ENCODE measurements at places on chromosomes 16 and 17.
A peak's percentile ranks its signal among the peaks of the same experiment; 100 is the strongest.

DNA sequence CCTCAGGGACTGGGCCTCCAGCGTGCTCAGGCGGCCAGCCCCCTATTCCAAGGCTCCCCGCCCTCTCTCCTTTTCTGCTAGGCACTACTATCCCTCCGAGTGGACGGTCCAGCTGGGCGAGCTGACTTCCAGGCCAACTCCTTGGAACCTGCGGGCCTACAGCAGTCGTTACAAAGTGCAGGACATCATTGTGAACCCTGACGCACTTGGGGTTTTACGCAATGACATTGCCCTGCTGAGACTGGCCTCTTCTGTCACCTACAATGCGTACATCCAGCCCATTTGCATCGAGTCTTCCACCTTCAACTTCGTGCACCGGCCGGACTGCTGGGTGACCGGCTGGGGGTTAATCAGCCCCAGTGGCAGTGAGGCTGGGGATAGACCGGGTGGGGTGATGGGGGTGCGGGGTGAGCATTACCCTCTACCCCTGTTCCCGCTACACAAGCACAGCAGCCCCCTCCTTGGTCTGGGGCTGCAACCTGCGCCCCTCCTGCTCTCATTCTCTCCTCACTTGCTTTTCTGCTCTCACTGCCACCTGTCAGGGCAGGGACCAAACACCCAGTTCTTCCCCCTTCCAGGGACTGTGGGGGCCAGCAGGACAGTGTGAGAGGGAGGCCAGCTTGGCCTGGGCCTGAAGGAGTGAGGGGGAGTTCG lies 1.1 kb downstream of the PRSS41 start:
- no peak for DNase-seq

- no peak for DNase-seq
These were observed 1.1 kb downstream of the ACSF2 start for GRCh38 chr17:50426814-50427787.

- DNase-seq = peak; percentile 35
These were observed 22.0 kb upstream of the GOT2 start for GRCh38 chr16:58755989-58756649.

- DNase-seq = no peak
These were observed 4.3 kb upstream of the RHBDL3 start for GRCh38 chr17:32261417-32261736.

DNA sequence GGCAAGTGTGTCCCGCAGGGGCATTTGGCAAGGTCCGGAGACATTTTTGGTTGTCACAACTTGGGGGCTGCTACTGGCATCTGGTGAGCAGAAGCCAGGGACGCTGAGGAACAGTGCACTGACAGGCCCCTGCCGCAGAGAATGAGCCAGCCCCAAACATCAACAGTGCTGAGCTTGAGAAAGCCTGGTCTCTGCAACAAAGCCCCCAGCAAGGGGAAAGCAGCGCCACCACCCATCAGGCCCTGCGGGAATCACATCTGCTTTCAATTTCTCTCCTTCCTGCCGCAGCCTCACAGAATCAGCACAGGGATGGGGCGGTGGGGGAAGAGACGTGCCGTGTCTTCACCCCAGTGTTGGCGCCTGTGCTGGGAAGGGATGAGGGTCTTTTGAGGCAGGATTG lies 14.8 kb upstream of the PRPSAP1 start:
- no peak for DNase-seq

DNA sequence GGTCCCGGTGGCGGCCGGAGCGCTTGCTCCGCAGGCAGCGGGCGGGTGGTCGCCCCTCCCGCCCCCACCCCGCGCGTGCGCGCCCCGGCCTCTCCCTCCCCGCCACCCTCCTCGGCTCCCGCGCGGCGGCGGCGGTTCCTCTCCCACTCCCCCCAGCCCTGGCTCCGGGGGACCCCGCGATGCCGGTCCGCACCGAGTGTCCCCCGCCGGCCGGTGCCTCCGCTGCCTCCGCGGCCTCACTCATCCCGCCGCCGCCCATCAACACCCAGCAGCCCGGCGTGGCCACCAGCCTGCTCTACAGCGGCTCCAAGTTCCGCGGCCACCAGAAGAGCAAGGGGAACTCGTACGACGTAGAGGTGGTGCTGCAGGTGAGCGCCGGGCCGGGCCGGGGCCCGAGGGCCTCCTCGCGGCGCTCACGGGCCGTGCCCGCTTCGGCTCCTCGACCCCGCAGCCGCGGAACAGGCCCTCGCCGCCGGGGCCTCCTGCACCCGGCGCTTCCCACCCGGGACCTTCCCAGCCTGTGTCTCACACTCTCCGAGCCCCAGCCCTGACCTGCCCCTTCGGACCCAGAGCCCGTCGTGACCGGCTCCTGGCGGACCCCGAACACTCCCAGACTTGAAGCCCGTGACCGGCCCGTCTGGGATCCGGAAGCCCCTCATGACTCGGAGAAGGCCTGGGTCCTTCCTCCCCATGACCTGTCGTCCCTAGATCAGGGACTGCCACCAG lies 490 bp downstream of the GID4 start:
- no peak for DNase-seq

- DNase-seq = no peak
These were observed 4.5 kb downstream of the ZNF469 start for GRCh38 chr16:88387180-88387765.

DNA sequence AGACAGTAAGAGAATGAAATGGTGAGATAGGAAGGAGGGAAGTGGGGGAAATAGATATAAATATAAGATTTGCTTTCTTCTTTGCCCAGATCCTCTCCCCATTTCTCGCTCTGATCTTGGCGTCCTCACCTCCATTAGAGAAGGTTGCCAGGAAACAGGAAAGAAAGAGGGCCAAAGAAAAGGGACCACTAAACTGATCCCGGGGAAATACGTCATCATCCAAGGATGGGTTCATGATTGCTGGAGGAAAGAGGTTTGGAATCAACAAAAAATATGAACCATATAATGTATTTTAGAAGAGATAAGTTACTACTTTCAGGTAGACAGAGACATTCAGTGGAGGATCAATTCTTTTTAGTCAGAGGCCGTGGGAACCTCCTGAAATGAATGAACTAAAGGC lies 536.0 kb downstream of the HAPSTR1 start:
- DNase-seq = no peak

DNA sequence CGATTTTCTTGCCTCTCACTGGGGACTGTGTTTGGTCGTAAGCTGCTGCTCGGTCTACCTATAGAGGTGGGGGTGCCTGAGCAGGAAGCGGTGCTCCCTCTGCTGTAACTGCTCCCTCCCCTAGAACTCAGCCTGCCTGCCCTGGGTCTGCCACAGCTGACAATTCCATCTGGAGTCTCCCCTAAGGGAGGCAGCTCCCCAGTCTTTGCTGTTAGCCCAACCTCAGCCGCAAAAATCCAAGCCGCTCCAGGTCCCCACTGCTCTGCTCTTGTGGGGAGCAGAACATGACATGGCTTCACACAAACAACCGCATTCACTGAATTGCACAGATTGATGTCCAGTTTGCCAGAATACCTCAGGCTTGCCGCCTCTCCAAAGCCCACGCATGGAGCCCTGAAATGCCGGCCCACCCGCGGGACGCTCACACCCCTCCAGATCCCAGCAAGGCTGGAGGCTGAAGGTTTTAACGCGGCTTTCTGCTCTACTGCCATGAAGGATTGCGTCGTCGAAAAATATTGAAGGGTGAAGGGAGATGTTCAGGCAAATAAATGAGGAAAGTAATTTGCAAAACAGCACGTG lies 221.5 kb upstream of the FOXF1 start:
- no peak for DNase-seq

DNA sequence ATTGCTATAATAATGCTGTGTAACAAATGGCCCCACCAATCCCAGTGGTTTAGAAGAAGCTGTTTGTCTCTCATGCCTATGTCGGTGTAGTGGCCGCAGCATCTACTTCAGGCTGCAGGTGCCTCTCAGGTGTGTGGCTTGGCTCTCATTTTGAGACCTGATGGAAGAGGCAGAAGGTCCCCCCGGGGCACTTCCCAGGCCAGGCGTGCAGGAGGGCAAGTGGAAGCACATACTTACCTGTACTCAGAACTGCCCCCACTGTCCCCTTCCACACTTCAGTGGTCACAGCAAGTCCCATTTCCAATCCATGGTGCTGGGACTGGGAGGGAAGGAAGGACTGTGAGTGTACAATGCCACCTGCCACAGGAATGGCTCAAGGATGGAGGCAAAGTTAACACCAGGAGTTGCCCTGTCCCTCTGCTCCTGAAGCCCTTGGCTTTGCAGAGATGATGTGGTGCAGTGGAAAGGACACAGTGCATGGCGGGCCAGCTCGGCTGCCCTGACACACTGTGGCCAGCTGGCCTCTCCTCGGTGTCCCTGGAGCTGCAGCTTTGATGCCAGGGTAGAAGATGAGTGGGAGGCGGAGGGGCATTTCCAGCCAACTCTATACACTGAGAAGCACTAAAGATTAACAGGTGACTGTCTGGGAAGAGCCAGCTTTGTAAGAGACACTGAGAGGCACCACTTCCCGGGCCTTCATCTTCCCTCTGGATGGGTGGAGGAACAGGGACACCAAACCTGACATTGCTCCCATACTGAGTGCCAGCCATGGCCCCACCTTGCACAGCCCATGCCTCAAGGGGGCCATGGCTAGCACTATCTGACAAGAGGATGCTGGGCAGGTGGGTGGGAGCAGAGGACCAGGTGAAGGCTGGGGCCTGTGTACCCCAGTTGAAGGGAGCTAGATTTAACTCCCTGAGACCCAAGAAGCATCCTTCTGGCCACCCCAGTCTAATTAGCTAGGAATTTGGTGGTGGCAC lies 105.9 kb downstream of the METRNL start:
- no peak for DNase-seq

GRCh38 chr17:42463976-42464400 lies 5.3 kb downstream of the ATP6V0A1 start:
- no peak for DNase-seq

DNA sequence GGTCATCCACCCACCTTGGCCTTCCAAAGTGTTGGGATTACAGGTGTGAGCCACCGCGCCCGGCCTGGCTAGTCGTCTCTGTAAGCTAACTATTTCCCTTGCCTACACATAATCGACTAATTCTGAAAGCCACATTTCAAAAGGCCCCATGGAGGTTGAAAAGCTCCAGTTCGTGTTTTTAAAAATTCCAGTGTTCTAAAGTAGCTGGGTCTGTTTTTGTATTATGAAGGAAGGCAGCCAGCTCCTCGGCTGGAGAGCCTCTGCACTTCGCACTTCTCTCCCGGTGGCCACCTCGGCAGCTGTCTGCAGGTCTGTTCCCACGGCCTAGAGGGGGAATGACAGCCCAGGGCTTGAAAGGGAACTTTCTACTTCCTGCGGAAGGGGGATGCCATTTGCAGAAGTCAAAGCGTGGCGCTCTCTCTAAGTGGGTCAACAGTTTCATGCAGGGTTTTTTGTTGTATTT lies 16.9 kb downstream of the HASPIN start:
- no peak for DNase-seq

DNA sequence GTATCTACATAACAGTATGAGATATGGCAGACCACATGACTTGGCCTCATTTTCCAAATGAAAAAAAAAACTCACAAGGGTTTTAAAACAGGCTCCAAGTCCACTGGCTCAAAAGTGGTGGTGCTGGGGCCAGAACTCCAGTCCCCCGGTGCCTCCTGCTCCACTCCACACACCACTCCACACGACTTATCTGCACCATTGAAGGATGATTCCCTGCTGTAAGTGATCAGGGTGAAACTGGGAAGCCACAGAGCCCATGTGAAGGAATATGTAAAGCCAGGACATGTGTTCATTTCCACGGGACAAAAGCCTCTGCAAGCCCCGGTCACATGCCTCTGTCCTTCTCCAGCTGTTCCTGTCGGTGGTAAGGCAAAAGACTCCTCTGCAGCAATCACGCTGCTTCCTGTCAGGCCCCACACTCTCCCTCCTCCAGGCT lies 97.2 kb downstream of the ZNF18 start:
- no peak for DNase-seq

- DNase-seq = peak; percentile 60
These were observed at the start of gene FBXO47 for GRCh38 chr17:38967290-38967738. Gene FBXO47 (minus strand): TSS chr17:38967403. CDS start chr17:38963025, 4,378 bp downstream.

- no peak for DNase-seq
These were observed 25.2 kb upstream of the TNS4 start for GRCh38 chr17:40526668-40527067.

GRCh38 chr17:28944862-28945741 lies 6.2 kb downstream of the PHF12 start:
- no peak for DNase-seq

GRCh38 chr17:61335845-61336655 lies 63.6 kb upstream of the TBX2 start:
- no peak for DNase-seq

GRCh38 chr16:53937161-53937880 lies 233.4 kb downstream of the FTO start:
- DNase-seq = no peak

DNA sequence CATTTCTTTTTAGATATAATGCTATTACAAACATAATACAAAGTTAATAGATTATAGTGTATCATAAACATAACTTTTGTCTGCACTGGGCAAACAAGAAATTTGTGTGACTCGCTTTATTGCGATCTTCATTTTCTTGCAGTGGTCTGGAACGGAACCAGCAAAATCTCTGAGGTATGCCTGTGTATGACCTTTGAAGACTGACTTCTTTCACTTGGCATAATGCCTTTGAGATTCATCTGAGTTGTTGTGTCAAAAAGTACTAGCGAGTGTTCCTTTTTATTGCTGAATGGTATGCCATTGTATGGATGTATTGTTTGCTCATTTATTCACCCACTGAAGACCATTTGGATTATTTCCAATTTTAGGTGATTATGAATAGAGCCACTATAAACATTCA lies 69.2 kb downstream of the TANC2 start:
- DNase-seq = no peak

DNA sequence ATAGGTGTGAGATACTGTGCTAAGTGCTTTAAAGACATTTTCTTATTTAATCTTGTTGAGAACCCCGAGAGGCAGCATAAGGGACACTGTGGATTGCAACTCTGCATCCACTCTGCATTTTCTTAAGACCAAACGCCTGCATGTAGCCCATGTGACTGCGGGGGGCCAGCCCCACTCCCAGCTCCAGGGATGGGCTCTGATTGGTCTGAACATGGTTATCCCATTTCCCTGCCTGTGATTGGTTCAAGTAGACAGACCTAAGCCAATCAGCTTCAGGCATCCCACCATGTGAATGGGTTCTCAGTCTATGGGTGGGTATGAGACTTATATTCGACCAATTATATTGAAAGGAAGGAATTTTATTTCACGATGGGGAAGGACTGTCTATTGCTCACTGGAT lies 33.2 kb upstream of the USP7 start:
- DNase-seq = no peak

DNA sequence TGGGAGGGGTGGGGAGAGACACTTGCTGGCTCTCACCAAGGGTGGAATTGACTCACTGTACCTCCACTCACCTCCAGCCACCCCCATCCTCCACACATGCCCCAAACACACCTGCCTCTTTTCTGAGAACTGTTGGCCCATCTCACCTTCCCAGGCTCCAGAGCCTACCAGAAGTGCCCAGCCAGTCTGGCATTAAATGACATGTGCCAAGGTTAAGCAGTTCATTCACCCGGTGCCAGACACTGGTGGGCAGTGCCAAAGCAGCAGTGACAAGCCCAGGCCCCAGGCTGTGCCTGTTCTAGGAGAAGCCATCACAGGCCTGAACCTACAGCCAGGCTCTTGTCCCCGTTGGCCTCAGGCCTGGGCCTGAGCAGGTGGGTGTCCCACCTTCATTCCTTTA lies 11.2 kb downstream of the MVP start:
- no peak for DNase-seq

All from activated CD8-positive, alpha-beta memory T cell treated with anti-CD3 and anti-CD28 coated beads for 1 hour (primary cell).